ENCODE measurements at places on chromosomes 7 and 10.

GRCh38 chr7:7793249-7793648 is 74.8 kb upstream of the RPA3 start:
- DNase-seq: no peak

DNA sequence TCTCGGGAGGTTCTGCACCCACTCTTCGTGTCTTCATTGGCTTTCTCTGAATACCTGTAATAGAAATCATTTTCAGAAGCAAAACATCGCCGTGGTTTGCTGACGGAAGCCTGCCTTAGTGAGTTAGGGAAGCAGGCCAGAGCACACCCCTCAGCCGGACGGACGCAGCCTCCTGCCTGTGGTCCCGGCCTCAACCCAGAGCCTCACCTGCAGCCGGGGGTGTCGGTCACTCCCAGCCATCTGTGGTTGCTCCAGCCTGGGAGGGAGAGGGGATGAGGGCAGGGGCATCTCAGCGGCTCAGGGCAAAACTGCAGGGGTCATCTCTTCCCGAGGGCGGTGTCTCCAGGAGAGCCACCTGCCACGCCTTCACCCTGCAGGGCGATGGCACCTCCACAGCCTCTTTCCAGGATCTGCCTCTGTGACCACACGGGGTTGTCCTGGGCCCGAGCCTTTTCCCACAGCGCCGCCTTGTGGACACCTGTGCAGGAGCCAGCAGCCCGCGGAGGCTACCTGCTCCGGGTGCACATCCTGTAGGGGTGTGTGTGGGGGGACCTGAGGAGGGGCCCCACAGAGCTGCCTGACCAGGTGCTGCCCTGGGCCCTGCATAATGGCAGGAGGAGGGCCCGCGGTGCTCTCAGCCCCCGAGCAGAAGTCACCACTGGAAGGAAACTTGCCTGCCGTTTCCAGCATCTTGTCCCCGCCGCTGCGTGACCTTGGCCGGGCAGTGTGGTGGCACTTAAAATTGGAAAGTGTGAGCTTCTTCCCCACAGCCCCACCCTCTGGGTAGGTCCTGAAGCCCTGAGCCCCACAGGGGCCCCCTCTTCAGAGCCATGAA is 21.6 kb upstream of the AP5Z1 start:
- DNase-seq: peak; percentile 60

GRCh38 chr10:129909531-129910256 is 54.4 kb downstream of the EBF3 start:
- DNase-seq: no peak

- no peak for DNase-seq
These were observed 173.9 kb upstream of the NPY start for GRCh38 chr7:24110056-24110455.

DNA sequence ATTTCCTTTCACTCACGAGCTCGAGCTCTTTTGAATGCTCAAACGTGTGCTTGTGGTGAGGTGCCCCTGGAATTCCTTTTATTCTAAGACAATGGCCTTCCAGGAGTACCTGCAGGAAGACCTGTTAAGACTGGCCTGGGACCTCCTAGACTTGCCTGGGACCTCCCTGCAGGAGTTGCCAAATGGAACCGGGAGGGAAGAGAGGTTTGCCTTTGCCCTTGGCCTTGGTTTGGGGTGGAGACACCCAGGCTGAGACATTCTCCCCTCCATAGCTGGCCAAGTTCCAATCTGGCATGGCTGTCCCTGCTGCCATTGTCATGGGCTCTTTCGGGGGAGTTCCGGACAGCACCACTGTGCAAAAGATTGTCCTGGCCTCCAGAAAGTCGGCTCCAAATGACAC is 39.7 kb downstream of the DNAJB12 start:
- no peak for DNase-seq

DNA sequence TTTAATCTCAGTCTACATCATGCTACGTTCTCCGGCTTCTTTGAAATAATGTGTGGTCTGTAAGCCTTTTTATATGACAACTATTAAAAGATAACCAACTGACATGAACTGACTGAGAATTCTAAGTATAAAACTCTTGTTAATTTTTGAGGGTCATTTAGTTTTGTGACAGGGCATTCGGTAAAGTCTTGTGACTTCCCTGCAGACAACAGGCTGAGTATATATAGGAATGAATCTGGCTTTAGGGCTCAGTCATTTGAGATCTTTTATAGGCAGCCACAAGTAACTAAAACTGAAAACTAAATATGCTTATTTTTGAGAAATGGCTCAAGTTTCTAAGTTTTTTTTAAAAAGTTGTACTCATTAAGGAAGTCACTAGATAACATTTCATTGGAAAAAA is 62.5 kb upstream of the SCIN start:
- DNase-seq: no peak

GRCh38 chr7:133419041-133419440 is 166.2 kb downstream of the EXOC4 start:
- no peak for DNase-seq

GRCh38 chr10:7432884-7433726 is 22.3 kb upstream of the SFMBT2 start:
- no peak for DNase-seq

- DNase-seq: no peak
These were observed 32.2 kb upstream of the ZFAND2A start for GRCh38 chr7:1192171-1192676.

DNA sequence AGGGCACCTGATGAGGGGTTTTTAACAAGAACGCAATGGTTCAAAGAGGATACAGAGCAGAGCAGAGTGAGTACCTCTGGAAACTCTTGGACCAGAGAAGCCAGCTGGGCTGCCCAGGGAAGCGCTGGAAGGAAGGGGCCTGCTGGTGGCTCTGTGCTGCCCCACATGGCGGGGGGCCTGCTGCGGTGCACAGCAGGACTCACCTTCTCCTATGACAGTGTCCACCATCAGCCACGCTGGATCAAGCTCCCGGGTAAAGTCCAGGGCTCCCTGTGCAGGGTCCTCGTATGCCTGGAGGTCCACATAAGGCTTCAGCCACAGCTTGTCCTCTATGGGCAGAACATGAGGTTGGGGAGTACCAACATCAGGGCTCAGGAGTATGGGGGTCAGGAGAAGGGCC is 12.5 kb downstream of the EPHA1 start:
- no peak for DNase-seq

- no peak for DNase-seq
These were observed 288.9 kb downstream of the KLF6 start for GRCh38 chr10:3496138-3496537.

DNA sequence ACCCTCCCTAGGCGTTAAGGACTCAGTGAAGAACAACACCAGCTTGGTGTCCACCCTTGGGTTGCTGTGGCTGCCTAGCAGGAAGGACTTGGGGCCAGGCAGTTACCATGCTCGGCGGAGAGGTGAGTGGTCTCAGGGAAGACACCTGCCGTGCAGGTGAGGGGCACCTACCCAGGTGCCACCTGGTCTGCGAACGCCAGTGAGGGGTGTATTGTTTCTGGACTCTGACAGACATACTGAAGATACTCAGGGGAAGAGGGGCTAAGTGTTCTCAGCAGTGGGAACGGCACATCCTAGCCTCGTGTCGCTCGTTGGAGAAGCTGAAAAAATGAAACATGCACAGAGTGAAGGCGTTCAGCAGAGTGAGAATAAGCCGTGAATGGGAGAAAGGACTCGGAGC is 22.6 kb downstream of the DOCK1 start:
- no peak for DNase-seq

Measured in NCI-H2029 (cell line).